ENCODE measurements at places on chromosomes 16 and 17. TPM values are rescaled to one million over a fixed set of nuclear protein-coding genes. Genes with fewer than 3 reads are reported as not detected.

GRCh38 chr16:8828541-8829165, 31.0 kb downstream of the PMM2 start:
- no peak for DNase-seq

DNA sequence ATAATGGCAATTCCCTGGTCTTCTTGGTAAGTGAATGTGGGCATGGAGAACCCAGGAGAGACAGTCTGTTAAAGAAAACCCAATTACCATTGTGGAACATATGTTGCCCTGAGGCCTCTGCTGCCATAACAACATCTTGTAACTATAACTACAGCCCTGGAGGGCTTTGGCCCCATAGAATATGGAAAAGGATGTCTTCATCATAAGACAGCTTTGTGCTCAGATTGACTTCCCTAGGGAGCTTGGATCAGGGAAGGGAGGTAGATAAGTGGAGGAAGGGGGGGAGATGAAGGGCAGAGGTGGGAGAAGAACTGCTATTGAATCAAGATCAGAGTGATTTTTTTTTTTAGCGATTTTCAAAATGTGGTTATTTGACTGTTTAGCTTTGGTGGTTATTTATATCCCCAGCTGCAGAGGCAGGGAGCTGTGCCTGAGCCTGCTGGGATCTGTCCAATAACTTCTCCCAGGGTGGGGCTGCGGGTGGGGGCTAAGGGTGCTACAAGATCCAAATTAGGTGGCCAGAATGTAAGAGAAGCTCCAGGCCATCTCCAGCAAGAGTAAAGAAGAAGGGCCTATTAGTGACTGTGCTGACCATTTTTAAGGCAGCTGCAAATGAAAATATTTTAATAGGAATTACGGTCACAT, 5.3 kb upstream of the KAT7 start:
- no peak for DNase-seq

DNA sequence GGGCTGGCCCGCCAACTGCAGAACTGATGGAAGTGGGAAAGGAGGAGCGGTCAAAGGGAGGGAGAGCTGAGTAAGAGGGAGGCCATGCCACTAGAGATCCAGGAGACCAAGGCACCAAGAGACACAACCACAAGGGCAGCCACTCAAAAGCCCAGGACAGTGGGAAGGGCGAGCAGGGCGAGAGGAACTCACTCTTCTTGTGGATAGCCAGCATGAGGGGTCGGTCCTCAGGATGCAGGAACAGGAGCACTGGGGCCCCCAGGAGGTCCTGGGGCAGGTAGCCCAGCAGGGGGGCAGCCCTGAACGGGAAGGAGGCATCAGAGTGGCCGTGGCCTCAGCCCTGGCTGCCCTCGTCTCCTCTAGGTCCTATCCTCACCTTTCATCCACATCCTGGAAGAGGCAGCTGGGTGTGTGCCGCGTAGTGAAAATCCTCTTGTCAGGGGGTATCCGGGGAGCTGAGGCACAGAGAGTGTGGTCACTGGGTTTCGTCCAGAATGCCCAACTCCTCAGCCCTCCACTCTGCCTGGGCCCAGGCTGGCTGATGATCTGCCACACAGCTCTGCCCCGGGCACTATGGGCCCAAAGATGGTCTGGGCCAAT, 4.3 kb downstream of the PER1 start:
- DNase-seq, result no peak

DNA sequence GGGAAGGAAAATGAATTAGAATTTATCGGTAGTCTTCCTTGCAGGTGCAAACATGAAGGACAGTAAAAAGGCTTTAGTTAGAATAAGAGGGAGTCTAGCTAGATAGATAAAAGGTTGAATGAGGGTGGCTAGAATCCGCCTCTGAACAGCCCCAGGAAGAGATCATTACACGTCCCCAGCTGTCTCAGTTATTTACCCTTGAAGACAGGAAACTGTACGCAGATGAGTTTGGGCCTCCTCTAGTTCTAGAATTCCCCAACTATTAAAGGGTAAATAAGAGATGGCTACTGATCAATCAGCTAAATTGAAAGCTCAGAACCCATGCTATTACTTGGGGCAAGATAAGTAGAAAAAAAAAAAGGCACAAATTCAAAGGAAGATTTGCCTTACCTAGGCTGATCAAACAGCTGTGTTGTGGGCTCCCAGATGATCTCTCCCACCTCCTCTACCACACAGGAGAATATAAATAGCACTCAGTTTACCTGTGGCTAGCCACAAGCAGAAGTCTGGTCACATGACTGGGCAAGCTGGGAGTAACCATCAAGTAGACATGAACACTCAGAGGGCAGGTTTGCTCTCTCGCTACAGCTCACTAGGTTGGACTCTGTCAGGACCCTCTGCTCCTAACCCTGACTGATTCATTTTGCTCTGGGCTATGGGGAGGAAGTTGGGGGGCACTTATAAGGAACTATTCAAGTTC, 17.0 kb downstream of the FAM117A start:
- no peak for DNase-seq

GRCh38 chr16:57565461-57565860, 23.0 kb downstream of the ADGRG5 start:
- DNase-seq, result peak; percentile 77

GRCh38 chr16:4247460-4247784, 5.5 kb upstream of the SRL start:
- DNase-seq, result no peak

DNA sequence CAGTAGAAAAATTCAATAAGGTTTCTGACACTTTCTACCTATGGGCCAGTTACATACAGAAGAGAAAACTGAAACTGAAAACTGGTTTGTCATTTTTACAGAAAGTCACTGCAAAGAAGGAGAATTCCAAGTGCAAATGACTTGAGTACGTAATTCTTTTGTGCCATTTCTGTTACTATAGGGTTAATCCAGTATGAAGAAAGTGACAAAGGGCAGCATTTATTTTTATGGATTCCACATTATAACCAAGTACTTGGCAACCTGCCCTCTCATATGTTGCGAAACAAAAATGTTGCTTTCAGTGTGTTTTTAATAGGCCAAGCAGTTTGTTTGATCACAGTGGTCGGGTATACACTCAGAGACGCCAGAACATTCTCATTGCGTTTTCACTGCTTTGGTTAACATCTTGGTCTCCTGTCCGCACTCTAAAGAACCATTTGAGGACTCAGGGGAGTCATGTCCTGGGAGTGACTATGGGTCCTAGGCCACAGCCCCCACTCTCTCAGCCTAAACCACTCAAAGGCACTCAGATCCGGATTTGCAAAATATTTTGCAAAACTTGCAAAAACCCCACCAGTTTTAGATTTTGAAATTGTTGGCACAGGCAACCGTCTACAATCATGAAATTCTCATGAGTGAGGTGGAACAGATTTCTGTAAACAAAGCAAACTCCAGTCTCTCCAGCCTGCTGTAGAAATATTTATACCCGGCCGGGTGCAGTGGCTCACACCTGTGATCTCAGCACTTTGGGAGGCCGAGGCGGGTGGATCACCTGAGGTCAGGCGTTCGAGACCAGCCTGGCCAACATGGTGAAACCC, 15.4 kb upstream of the HELZ start:
- DNase-seq, result no peak

DNA sequence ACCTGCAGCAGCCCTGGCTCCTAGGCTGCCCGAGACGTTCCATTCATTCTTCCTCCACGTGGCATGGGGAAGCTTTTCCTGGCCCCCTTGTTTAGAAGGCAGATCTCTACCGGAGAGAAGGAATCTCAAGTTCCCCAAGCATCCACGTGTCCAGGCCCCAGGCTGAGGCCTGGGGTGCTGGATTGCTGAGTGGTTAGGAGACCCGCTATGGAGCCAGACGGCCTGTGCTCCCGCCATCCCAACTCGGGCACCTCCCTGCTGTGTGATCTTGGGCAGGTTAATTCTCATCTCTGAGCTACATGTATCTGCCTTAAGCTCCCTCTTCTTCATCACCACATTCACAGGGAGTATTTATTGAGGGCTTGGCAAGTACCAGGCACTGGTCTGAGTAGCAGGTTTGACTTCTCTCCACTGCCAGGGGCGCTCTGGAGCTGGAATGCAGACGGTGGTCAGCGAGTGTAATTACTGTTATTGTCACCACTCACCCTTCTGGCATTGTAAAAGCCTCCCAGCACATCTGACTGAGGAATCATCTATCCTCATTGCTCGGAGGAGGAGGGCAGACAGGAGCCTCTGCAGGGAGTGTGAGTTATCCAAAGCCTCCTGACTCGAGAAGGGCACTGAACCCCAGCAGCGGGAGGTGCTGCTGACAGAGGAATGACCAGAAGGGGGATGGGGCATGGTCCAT, 1.1 kb upstream of the ADGRG1 start:
- no peak for DNase-seq

- no peak for DNase-seq
Measured at GRCh38 chr17:33322063-33322462, 29.0 kb upstream of the ASIC2 start.

GRCh38 chr17:30376621-30377452, 1.9 kb upstream of the CPD start:
- no peak for DNase-seq

DNA sequence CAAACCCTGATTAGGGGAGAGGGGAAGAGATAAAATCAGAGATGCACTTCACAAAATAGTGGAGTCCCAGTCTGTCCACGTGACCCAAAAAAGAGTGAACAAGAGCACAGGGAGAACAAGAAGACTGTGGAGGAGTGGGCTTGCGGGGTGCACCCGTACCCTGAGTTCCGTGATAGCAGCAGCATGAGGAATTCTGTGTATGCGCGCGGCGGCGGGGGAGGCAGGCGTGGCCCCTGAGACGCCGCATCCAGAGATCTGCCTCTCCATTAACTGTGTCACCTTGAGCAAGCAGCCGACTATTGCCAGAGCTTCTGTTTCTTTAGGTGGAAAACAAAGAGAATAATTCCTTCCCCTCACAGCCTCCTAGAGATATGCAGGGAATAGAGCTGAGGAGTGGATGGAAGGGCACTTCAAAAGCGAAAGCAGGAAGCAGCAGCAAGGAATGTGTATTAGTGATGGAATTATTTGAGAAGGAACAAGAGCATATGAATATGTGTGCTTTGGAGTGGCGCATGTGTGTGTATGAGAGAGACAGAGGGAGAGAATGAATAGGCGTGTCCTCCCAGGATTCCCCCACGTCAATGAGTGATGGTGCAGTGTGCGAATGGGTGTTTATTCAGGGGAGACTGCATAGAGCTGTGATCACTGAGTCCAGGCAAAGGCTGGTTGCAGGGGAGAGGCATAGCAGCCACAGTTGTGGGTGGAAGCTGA, 10.4 kb upstream of the SOX9 start:
- DNase-seq, result no peak

- no peak for DNase-seq
Measured at GRCh38 chr17:35423761-35424160, 8.5 kb downstream of the SLFN12 start.

- no peak for DNase-seq
Measured at GRCh38 chr17:28331891-28332420, 3.3 kb downstream of the IFT20 start.

- no peak for DNase-seq
Measured at GRCh38 chr17:43753493-43754129, 5.0 kb downstream of the SOST start.

GRCh38 chr16:58462499-58462996, 37.4 kb upstream of the NDRG4 start:
- DNase-seq, result no peak

GRCh38 chr16:30620169-30620568, 10.0 kb upstream of the ZNF689 start:
- no peak for DNase-seq

- DNase-seq, result no peak
Measured at GRCh38 chr16:69654280-69654931, 72.0 kb downstream of the NQO1 start.

DNA sequence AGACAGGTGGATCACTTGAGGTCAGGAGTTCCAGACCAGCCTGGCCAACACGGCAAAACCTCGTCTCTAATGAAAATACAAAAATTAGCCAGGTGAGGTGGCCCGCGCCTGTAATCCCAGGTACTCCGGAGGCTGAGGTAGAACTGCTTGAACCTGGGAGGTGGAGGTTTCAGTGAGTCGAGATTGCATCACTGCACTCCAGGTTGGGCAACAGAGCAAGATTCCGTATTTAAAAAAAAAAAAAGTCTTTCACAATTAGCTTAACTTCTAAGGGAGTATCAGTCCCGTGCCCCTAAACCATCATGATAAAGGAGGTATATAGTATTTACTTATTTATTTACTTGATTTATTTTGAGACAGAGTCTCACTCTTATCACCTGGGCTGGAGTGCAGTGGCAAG, 3.4 kb upstream of the MEFV start:
- DNase-seq, result no peak

DNA sequence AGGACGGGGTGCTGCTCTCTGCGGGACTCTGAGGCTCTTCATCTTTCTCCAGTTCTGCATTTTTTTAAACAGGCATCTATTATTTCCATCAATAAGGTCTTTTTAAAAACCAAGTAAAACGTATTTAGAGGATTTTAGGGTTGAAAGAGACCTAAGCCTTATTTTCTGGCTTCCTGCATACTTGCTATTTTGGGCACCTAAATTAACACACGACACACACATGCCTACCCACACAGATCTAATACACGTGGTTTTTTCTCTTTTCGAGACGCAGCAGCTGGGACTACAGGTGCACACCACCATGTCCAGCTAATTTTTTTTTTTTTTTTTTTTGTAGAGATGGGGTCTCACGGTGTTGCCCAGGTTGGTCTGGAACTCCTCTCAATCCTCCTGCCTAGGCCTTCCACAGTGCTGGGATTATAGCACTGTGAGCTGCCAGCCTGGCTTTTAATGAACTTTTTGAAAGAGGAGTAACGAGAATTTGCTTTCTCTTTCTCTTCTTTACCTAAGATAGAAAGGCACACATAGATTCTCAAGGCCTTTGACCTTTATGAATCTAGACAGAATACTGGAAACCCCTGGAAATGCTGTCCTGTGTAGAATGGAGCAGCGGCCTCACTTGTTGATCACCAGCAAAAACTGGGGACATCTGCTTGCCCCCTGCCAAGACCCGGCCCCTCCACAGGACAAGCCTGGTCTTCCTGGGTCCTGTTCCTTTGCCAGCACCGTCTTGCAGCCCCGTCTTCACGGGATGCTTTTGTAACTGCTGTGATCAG, 13.8 kb downstream of the DNAAF8 start:
- DNase-seq, result no peak

DNA sequence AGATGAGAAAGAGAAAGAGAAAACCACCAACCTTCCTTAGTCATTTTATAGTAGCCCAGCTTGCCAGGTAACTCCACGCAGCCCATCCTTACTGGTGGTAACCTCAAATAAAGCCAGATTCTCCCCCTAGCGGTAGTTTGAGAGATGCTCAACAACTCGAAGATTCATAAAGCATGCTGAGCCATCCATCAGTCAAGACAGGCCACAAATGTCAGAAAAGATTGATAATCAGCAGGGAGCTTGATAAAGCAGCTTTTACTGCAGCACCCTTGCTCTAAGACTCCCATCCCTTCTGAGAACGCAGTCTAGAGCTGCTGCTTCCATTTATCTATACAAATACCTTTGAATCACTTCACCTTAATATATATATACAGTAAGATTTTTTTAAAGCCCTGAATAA, 451.5 kb upstream of the HSBP1 start:
- DNase-seq, result no peak

DHRS7C gene
- total RNA-seq, result not detected

SLC5A10 gene
- not detected for total RNA-seq

AMDHD2 gene
- total RNA-seq, result 52.5 TPM

CCDC102A gene
- total RNA-seq, result 17.2 TPM

CLN3 gene
- total RNA-seq, result 50.7 TPM

CHD9 gene
- total RNA-seq, result 98.9 TPM

TMEM114 gene
- not detected for total RNA-seq

CTF1 gene
- 6.0 TPM for total RNA-seq

G6PC1 gene
- not detected for total RNA-seq

All from osteocyte (in vitro differentiated cells).